ENCODE measurements at places on chromosomes 1 and 21. TPM values are rescaled to one million over a fixed set of nuclear protein-coding genes. Genes with fewer than 3 reads are reported as not detected.

DNA sequence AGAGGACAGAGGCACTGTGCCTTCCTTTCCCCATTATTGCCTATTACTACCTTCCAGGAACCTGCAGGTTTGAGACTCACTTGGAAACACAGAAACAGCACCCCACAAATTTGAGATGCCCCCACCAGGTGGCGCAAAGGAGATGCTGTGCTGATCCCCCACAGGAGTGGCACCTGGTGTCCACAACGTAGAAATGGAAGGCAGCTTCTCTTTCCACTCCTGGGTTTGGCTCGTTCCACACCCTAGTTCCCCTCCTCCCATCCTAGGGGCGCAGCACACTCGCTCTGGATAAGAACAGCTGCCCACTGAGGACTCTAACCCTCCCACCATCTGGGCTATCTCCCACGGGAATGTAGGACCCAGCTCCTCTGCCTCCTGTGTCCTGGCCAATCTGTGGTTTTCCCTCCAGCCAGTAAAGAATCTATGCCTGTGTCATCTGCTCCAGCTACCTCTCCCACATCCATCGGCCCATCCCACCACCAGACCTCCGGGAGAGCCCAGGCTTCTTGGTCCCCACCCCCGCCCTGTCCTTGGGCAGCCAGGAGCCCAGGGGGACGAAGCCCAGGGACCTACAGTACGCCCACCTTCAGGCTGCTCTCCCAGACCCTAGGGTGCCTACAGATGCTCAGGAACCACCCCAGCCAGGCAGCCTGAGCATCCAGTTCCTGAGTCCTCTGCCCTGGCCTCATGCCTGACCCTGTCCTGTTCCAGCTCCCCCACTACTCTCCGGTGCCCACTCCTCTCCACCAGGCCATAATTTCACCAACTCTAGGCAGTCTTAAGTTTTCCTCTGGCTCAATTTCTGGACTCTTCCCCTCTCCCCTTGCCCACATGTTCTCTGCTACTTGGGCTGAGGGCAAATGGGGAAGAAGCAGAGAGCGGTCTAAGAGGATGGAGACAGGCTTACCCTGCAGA is 549 bp downstream of the THBS3 start:
- H3K36me3 ChIP-seq, result peaks cover 1% of the 10 kb centered on the region
- H3K4me1 ChIP-seq, result peaks cover 29% of the 10 kb centered on the region
- peak overlapping the region; percentile 42 for H3K4me3 ChIP-seq
- no peak overlapping the region for H3K27ac ChIP-seq
- no peaks in the 10 kb centered on the region for H3K27me3 ChIP-seq

GRCh38 chr1:39164256-39164655 is 40.2 kb upstream of the MACF1 start:
- no peak for DNase-seq
- no peak overlapping the region for H3K27ac ChIP-seq
- no peaks in the 10 kb centered on the region for H3K27me3 ChIP-seq
- no peaks in the 10 kb centered on the region for H3K36me3 ChIP-seq

- no peak overlapping the region for H3K4me3 ChIP-seq
- no peak overlapping the region for H3K27ac ChIP-seq
- H3K27me3 ChIP-seq, result no peaks in the 10 kb centered on the region
- H3K36me3 ChIP-seq, result no peaks in the 10 kb centered on the region
Measured at GRCh38 chr21:45228656-45229240, 58.9 kb downstream of the POFUT2 start.

GRCh38 chr1:157042846-157043245 is 2.7 kb downstream of the ARHGEF11 start:
- H3K4me3 ChIP-seq, result no peak overlapping the region
- peaks cover 55% of the 10 kb centered on the region for H3K27me3 ChIP-seq
- no peak overlapping the region for H3K27ac ChIP-seq
- no peak for DNase-seq

GRCh38 chr1:199753513-199753912 is 274.0 kb upstream of the NR5A2 start:
- H3K36me3 ChIP-seq, result no peaks in the 10 kb centered on the region
- no peaks in the 10 kb centered on the region for H3K4me1 ChIP-seq
- no peak overlapping the region for H3K4me3 ChIP-seq
- peaks cover 7% of the 10 kb centered on the region for H3K27me3 ChIP-seq
- no peak for DNase-seq

DNA sequence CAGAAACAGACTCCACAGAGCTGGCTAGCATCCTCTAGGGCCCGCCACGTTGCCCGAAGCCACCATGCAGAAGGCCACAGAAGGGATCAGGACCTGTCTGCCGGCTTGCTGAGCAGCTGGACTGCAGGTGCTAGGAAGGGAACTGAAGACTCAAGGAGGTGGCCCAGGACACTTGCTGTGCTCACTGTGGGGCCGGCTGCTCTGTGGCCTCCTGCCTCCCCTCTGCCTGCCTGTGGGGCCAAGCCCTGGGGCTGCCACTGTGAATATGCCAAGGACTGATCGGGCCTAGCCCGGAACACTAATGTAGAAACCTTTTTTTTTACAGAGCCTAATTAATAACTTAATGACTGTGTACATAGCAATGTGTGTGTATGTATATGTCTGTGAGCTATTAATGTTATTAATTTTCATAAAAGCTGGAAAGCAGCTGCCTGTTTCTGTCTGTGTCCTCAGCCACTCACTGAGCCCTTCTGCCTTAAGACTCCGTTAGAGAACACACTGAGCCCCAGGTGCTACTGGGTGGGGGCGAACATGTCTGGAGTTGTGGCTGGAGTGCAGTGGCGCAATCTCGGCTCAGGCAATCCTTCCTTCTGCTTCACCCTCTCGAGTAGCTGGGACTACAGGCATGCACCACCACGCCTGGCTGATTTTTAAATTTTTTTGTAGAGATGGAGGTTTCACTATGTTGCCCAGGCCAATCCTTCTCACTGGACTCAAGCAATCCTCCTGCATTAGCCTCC is 14.8 kb downstream of the MFSD2A start:
- no peaks in the 10 kb centered on the region for H3K4me1 ChIP-seq
- no peak overlapping the region for H3K4me3 ChIP-seq
- no peaks in the 10 kb centered on the region for H3K27me3 ChIP-seq
- peaks cover 30% of the 10 kb centered on the region for H3K36me3 ChIP-seq
- no peak overlapping the region for H3K27ac ChIP-seq

The NR5A2 gene
- not detected for total RNA-seq

The SYT14 gene
- not detected for total RNA-seq

The OVAAL gene
- total RNA-seq, result not detected

The NMNAT2 gene
- total RNA-seq, result not detected
